ENCODE measurements at places on chromosomes 4 and X.

DNA sequence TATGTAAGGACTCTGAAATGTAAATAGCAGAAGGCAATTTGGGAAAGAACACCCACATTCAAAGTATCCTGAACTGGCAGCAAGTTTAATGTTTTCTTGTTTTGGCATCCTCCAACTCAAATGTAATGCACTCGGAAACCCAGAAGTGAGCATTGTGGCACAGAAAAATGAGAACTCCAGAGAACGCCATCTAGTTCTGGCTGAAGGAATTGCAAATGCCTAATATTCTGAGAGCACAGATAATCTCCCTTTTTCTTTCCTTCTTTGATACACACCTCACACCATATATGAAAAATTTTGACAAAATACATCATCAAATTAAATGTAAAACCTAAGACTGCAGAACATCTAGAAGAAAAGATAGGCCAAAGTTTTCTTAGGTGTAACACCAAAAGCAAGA is 52.1 kb downstream of the PWWP3B start:
- DNase-seq: no peak

GRCh38 chr4:118086344-118086743 is 52.1 kb downstream of the NDST3 start:
- DNase-seq: no peak

- no peak for DNase-seq
Observed at GRCh38 chrX:102959471-102959870, 22.4 kb downstream of the RAB40AL start.

DNA sequence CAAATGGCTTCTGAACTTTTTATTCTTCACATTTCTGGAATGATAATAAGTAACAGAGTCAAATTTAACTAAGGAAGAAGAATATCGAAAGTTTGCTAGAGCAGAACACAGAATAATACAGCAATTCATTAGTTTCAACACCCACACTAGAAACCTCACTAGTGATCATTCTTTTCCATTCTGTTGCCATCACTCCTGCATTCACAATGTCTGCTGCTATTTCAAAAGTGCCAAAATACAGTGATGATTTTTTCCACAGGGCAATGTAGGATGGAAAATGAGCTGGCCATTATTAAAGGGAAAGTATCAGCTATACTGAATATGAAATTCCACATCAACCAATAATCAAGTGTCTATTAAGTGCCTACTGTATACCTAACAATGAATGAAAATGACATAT is 186.7 kb downstream of the USP46 start:
- DNase-seq: no peak

- DNase-seq: no peak
Observed at GRCh38 chr4:15805583-15806517, 27.7 kb downstream of the CD38 start.

DNA sequence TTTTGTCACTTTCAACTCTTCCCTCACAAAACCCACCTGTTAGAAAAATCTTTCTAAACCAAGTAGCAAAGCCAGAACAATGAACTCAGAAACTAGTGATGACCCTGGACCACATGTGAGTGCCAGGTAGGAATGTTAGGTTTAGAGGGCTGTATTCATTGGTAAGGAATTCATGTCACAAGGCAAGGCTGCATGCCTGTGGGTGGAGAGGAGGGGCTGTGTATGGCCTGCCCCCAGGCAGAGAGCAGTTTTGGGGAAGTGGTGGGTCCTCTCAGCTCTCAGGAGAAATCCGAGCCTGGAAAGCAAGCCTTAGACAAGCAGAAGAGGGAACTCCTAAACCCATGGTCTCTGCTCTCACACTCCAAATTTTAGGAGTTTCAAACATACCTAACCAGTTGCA is 2.4 kb downstream of the RNF175 start:
- no peak for DNase-seq

DNA sequence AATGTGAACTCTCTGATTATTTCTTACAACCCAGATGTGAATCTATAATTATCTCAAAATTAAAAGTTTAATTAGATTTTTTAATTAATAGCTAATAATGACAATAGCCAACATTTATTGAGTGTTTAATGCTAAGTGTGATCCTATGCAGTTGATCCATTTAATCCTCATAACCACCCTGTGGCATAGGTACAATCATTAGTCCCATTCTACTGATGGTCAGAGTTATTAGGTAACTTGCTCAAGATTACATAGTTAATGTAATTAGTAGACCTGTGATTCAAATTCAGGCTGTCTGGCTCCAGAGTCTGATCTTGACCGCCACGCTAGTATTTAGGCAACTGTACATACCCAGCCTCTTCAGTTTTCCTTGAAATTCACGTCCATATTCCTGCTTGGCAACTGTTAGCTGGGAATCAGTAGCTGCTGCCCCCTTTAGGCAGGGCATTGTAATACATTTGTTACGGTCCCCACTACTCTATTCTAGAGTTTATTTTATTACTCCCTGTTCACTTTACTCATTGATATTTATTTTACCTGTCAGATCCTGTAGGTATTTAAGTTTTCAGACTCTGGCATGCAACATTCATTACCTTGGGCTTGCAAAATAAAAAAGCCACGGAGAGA is 20.6 kb upstream of the TEC start:
- DNase-seq: peak; percentile 50

DNA sequence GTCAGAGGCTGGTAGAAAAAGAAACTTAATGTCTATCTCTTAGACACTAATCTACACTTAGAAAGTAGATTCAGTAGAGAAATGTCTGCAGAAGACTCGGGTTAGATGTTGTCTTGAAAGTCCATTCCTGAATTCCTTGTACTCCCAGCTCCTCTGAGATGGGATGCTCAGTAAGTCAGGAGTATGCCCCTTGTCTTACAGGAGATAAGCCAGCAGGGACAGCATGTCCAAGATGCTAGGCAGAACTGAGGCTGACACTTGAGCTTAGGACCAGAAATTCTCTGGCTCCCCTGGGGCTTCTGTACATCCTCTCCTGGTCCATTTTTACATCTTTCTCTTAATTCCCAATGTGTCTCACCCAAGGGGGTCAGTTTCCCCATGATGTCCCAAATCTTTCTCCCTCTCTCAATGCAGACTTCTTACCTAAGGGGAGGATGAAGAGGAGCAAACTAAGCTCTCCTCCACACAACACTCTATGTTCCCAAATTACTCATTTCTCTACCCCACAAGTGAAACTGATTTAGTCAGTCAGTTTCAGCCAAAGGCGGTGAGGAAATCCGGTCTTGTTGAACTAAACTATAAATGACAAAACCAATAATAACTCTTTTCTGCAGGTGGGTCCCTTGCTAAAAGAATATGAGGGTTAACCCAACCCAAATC is 558.2 kb upstream of the DIPK2B start:
- no peak for DNase-seq

DNA sequence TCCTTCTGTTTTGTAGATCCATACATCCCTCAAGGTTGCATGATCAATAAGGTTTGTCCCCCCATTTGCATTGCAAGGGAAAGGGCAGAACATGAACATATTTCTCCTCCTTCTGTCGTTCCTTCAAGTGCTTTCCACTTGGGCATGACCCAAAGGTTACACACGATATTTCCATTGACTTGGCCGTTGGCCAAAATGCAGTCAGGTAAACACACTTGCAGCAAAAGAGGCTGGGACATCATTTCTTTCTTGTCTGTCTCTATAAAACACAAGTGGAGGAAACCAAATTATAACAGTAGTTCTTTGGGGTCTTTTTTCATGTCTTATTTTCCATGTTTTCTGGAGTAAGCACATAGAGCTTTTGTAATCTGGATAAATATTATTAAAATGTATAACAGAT is 156.1 kb downstream of the FRAS1 start:
- no peak for DNase-seq

DNA sequence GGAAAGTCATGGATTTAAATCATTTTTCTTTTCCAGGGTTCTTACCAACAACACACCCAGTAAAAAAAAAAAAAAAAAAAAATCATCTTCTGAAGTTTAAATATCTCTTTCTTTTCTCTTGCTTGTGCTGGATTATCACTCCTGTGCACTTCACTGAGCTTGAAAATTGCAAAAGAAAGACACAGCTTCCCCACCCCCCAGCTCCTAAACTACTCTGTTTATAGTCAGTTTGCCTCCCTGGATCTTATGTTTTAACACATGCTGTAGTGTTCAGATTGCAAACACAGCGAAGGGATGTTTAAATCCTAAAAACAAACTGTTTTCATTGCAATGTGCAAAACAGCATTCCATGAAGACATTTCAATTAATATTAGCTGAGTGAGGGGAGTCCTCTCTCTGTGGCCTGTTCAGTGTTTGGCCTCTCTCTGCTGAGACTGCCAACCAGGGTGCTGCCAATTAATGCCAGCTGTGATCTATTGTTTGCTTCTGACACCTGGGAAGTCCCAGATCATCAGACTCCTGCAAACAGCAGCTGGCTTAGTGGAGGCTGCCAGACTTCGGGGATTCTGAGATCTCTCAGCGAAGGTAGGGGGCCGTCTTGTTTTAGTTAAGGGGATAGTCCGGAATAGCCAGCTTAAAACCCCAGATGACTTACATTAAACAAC is 171.1 kb upstream of the PITX2 start:
- DNase-seq: no peak

- no peak for DNase-seq
Observed at GRCh38 chr4:41285864-41286235, 29.1 kb downstream of the UCHL1 start.

DNA sequence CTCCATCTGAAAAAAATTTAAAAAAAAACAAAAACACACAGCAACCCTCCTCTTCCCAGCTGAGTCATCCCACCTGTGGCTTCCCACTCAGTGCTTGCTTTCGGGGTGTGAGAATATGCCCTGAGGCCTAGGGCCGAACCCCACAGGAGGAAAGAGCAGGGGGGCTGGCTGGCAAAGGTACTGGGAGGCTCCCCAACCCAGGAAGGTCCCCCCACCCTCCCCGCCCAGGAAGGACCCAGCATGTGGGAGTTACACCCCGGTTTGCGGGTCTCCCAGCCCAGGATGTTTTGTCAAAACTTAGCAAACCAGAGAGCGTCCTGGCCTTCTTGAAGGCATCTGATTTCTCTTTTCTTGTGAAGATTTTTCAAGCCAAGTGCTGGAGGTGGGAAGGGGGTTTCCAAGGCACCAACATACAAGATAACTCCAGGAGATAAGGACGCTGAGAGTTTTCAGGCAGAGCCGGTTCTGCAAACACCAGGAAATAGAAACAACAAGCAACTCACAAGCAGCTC is 25.7 kb upstream of the CSF2RA start:
- no peak for DNase-seq

All from hematopoietic multipotent progenitor cell treated with erythropoietin and hydrocortisone succinate and interleukin-3 and kit ligand, for 17 days (in vitro differentiated cells).